ENCODE measurements at places on chromosomes 7 and 10.

- DNase-seq = no peak
Measured at GRCh38 chr7:153322991-153323390, 563.4 kb downstream of the ACTR3B start.

DNA sequence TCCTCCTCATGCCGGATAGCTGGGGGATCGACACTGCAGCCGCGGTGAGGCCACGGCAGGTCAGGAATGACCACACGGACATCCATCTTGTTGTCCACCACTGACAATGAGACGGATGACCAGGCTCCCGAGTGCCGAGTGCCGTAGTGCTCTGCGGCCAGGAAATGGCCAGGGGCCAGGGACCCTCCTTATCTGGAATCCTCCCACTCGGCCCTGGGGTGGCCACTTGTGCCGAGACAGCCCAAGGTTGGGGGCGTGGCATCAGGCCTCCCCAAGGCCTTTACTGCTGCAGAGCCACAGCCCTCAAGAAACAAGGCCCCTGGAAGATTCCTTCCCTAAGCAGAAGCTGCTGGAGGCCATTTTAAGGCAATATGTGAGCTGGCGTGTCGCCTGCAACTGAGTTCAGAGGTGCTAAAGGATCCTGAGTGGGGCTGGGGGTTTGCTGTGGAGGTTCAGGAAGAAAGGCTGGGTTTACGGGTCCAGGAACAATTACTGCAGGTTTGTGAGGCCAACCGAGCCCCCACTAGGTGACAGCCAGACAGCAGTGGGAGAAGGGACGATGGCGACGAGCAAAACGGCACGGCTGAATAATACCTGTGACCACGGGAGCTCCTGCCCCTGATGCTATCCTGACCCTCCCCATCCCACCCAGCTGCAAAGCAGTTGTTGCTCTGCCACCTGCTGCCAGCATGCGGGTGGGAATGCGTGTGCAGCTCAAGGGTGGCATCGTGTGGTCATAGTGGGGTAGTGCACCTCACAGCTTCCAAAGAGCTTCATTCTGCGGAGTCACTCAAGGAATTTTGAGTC, 31.6 kb upstream of the LEP start:
- peak; percentile 78 for DNase-seq

GRCh38 chr10:22659866-22660265, 54.5 kb downstream of the PIP4K2A start:
- no peak for DNase-seq

DNA sequence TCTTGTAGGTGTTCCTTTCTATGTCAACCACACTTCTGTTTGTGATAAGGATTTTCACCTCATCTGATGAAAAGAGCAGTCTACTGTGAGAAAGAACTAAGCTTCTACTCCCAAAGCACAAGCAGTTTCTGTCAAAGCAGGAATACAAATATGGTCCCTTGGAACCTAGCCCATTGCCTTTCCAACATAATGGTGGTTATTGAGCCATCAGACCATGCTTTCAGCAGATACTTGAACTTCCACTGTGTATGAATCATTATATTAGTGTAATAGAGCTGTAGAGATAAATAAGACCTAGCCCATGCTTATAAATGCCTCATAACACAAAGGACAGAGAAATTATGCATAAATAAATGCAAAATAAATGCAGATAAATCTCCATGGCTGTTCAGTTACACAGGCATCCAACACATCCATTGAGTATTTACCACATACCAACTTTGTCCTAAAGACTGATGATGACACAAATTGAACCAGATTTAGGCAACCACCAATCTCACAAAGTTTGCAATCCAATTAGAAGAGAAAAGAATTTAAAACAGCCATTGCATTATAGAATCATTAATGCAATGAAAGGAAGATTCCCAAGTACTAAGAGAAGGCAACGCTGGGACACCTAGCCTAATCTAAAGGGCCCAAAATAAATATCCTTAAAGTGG, 729.4 kb upstream of the C7orf33 start:
- no peak for DNase-seq

- no peak for DNase-seq
Measured at GRCh38 chr10:102509387-102509786, 5.6 kb downstream of the SUFU start.

Measured in endothelial cell (in vitro differentiated cells).